ENCODE measurements at places on chromosomes 3 and 15.
A peak's percentile ranks its signal among the peaks of the same experiment; 100 is the strongest.

GRCh38 chr15:72482275-72482674, 8.1 kb downstream of the ARIH1 start:
- H3K36me3 ChIP-seq = peaks cover 8% of the 10 kb centered on the region
- peaks cover 5% of the 10 kb centered on the region for H3K4me1 ChIP-seq
- no peak overlapping the region for H3K4me3 ChIP-seq
- H3K27ac ChIP-seq = no peak overlapping the region
- H3K27me3 ChIP-seq = no peaks in the 10 kb centered on the region
- no peak for DNase-seq

DNA sequence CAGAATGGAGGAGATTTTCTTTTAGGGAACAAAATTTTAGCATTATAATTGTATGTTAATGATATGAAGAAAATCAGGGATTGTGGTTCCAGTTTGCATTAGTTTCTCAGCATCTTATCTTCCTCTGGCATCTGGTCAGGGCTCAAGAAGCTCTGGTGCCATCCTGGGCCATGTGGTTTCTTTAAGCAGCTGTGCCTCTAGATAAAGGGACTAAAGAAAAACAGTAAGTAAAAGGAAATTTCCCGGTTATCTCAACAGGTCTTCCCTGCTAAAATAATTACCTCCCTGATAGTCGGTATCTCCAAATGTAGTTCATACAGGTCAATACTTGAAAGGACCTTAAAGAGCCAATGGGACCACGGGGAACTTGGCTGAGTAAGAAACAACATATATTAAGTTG, 375.1 kb upstream of the RBMS3 start:
- DNase-seq = no peak
- no peaks in the 10 kb centered on the region for H3K4me1 ChIP-seq
- H3K27me3 ChIP-seq = no peaks in the 10 kb centered on the region
- H3K27ac ChIP-seq = no peak overlapping the region

DNA sequence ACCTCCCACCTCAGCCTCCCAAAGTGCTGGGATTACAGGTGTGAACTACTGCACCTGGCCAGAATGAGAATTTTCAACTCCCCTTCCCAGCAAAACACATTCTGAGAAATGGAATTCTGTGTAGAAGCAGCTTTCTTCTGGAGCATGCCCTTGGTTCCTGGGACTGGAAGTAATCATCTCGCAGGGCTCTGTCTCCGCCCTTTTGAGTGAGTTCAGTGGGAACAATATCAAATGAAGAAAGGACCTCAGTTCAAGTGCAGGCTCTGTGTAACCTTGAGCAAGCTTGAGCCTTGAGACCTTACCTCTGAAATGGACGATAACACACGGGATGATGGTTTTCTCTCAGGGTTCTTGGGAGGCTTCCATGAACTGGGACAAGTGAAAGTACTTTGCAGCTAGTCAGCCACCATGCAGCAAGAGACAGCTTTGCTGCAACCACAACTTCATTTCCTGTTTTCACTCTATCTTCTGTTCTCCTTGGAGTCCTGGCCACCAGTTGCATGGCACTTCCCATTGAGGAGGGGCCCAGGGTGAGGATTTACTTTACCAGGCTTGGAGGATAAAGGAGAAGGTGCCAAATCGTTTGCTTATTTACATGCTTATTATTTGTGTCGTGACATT, 35.7 kb upstream of the IGF1R start:
- DNase-seq = no peak
- no peaks in the 10 kb centered on the region for H3K27me3 ChIP-seq
- no peaks in the 10 kb centered on the region for H3K36me3 ChIP-seq
- H3K4me1 ChIP-seq = no peaks in the 10 kb centered on the region

- H3K4me1 ChIP-seq = peaks cover 9% of the 10 kb centered on the region
- no peaks in the 10 kb centered on the region for H3K36me3 ChIP-seq
- no peak overlapping the region for H3K4me3 ChIP-seq
- no peaks in the 10 kb centered on the region for H3K27me3 ChIP-seq
These were observed 16.8 kb upstream of the PLA2G4E start for GRCh38 chr15:42037656-42038055.

- no peak overlapping the region for H3K4me3 ChIP-seq
- no peak overlapping the region for H3K27ac ChIP-seq
- H3K36me3 ChIP-seq = no peaks in the 10 kb centered on the region
- no peaks in the 10 kb centered on the region for H3K4me1 ChIP-seq
- H3K27me3 ChIP-seq = no peaks in the 10 kb centered on the region
- DNase-seq = no peak
These were observed 61.6 kb downstream of the NEK10 start for GRCh38 chr3:27307566-27307965.

GRCh38 chr3:126134219-126134975, 46.0 kb downstream of the ALDH1L1 start:
- H3K27me3 ChIP-seq = no peaks in the 10 kb centered on the region
- no peak overlapping the region for H3K4me3 ChIP-seq
- H3K27ac ChIP-seq = no peak overlapping the region
- peaks cover 68% of the 10 kb centered on the region for H3K36me3 ChIP-seq
- DNase-seq = peak; percentile 45
- peaks cover 19% of the 10 kb centered on the region for H3K4me1 ChIP-seq
